Stimulated activated CD8-positive, alpha-beta memory T cell treated with anti-CD3 and anti-CD28 coated beads, Interleukin-7, amount 100 ng/mL, for 4 hours (primary cell): ENCODE measurements at places on chromosomes 6 and 20.
A peak's percentile ranks its signal among the peaks of the same experiment; 100 is the strongest.

GRCh38 chr6:105799056-105799455 is 287.1 kb upstream of the PRDM1 start:
- no peak for DNase-seq

DNA sequence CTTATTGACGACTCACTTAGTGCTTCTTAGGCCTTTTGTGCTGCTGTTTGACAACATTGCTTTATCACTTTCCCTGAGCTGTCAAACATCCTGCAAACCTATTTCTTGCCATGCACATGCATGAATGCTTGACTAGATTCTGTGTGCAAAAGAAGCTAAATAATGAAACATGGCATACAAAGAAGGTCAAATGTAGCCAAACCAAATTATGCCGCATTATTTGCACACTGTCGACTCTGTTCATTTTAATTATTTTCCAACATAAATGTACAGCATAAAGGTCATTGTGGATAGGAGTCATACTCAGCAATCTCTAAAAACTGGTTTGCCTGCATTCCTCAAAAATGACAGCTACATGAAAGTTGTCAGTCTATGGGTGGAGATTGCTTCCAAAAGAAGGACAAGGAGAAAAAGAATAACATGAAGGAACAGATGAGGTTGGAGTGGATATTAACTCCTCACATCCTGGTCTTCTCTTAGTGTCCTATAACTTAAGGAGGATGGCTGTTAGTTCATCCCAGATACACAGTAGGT is 123.1 kb upstream of the STXBP5 start:
- DNase-seq = no peak

DNA sequence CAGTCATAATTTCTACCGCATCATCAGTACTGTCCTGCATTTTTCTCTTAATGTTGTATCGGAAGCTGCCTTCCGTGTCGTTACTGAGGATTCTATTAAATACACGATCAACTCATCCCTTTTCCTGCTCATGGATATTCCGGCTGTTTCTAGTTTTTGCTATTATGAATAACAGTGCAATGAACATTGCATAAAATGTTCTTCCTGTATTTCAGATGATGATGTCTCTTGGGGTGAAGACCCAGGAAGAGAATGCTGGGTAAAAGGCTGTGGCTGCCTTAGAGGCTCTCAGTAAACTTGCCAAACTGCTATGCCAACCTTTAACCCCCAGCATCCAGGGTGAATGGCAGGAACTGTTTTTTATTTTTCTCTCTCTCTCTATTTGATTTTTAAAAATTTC is 24.1 kb upstream of the EPB41L1 start:
- DNase-seq = no peak

GRCh38 chr6:75874224-75874623 is 125.2 kb downstream of the MYO6 start:
- DNase-seq = no peak

DNA sequence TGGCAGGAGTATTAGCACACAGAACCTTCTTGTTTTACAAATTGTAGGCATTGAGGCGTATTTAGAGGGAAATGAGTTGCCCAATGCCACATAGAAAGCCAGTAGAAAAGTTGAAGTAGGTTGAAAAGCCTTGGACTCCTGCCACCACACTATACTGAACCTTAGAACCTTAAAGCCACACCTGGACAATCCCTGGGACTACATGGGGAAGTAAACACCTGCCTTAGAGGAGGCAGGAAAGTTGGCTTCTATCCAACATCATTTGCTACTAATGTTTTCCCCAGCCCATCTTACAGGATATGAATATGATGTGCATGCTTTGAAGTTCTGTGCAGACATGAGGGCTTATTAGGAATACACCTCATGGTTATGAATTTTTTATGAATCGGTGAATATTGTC is 5.3 kb upstream of the EPPIN start:
- no peak for DNase-seq

- no peak for DNase-seq
These were observed 18.6 kb downstream of the SUN5 start for GRCh38 chr20:32985596-32985995.

- DNase-seq = no peak
These were observed 39.9 kb downstream of the MYO6 start for GRCh38 chr6:75788894-75789293.

DNA sequence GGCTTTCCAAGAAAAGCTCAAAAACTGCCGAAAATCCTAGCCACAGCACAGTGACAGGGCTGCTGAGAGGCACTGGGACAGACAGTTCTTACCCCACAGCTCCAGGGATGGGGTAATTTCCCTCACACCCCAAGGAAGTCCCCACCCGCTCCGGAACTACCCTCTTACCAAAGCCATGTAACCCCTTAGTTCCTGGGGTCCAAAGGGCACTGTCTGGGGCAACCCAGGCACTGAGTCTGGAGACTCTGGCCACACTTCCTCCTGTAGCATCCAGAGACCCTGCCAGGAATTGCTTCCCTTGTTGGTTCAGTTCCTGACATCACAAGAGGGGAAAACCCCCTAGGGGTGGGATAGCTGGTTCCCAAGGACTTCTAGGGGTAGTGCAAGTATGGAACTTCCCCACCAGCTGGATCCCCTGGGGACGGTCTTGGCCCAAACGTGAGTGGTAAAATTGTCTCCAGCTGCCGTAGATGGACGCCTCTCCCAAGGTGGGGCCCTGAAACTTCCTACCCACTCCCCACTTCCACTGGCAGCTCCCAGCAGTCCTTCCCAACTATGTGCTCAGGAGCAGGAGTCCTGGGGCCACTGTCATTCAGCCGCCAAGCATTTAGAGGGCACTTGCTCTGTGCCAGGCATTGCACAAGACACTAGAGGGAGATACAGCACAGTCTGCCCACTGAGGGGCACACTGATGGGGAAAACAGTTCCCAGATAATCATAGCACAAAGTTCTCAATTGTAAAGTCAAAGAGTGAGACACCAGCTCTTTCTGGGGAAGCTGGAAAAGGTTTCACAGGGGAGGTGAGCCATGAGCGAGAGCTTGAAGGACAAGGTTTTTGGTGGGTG is 17.2 kb upstream of the HCK start:
- DNase-seq = no peak

- DNase-seq = peak; percentile 28
These were observed 84.9 kb downstream of the FBXO5 start for GRCh38 chr6:152897807-152898399.

DNA sequence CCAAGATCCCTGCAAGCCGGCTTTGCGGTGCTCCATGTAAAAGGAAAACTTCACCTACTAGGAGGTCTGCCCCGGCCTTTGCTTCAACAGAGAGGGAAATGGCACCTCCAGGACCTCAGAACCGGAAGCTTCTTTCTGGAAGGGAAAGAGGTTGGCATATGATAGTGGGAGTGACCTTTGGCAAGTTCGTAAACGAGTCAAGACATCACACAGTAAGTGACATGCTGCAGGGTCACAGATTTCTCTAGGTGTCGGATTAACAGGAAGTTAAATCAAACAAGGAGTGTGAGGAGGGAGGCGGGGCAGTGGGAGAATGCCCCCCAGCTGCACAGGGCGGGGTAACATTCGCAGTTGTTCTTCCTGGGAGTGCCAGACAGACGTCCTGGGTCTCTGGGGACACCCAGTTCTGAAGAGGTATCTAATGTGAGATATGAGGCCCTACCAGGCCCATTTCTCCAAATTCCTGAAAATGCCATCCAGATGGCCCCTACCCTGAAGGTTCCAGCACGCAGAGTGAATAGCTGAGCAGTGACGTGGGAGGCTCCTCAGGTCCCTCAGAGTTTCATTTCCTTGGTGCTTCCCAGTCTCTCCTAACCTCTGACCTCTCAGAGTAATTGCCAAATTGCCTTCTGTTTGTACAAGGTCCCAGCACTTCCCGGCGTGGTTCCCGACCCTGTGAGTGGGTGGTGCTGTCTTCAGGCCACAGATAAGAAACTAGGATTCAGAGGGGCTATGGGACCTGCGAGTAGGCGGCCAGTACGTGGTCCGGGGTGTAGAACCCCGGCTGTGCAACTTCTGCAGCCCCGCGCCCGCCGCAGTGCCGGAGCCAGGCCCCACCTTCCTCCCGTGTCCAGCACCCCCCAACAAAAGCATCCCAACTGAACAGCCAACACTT is 1.9 kb downstream of the RRBP1 start:
- peak; percentile 18 for DNase-seq

DNA sequence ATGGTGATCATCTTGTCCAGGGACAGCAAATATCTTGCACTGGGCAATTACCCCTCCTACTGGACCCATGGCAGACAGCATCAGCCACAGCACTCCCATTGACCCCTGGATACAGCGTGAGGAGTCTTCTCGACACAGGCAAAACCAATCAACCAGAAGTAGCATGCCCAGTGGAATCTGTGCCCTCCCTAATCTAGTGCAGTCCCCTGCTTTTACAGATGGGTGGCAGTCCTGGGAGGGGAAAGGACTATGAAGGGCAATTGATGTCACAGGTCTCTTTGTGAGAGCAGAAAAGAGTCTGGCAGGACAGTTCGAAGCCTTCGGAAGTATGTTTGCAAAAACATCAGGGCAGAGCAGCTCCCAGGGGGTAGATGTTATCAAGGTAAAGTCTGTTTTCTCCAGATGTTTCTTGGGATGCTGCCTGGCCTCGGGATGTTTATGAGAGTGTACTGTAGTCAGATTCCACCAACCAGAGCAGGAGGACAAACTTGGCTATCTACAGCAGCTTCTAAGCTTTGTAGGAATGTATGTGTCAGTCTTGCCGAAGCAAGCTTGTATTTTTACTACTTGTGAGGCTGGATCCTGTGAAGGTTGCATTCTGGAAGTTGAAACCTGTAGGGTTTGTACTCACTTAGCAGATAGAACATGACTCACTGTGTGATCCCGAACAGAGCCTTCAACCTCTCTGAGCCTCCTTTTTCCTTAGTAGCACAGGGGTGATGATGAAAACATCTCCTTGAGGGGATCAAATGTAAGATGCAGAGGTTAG is 63.0 kb upstream of the MYL9 start:
- no peak for DNase-seq

DNA sequence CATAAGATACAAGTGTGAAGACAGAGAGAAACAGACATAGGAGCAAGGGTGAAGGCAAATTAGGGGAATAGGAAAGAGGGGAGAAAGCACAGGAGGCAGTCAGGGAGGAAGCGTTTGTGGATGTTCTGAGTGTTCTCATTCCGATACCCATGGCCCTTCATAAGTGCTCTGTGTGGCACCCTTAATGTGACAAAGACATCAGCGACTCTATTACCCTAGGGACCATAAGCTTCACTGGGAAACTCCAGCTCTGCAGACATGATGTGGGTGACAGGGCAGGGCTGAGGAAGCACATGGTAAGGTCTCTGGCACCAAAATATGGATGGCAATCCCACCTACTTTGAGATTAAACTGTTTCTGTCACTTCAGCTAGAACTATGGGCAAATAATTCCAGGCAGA is 33.0 kb downstream of the F13A1 start:
- no peak for DNase-seq

GRCh38 chr6:90478789-90479602 is 107.9 kb downstream of the MAP3K7 start:
- DNase-seq = peak; percentile 87

GRCh38 chr6:43971776-43972126 is 155.5 kb downstream of the MRPL14 start:
- no peak for DNase-seq

- no peak for DNase-seq
These were observed 15.9 kb upstream of the ADGB start for GRCh38 chr6:146582857-146583256.

GRCh38 chr6:118146584-118146983 is 239.5 kb downstream of the SLC35F1 start:
- DNase-seq = no peak

GRCh38 chr6:71513036-71513435 is 224.4 kb downstream of the OGFRL1 start:
- no peak for DNase-seq

DNA sequence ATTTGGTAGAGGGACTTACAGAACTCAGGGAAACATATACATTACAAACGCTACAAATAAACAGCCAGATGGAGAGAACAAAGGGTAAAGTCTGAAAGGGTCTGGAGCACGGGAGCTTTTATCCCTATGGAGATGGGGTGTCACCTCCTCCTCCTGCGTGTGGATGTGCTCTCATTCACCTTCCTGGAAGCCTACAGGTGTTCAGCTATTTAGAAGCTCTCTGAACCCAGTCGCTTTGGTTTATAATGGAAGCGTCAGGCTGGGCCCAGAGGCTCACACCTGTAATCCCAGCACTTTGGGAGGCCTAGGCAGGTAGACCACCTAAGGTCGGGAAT is 17.7 kb upstream of the ITCH start:
- DNase-seq = no peak

DNA sequence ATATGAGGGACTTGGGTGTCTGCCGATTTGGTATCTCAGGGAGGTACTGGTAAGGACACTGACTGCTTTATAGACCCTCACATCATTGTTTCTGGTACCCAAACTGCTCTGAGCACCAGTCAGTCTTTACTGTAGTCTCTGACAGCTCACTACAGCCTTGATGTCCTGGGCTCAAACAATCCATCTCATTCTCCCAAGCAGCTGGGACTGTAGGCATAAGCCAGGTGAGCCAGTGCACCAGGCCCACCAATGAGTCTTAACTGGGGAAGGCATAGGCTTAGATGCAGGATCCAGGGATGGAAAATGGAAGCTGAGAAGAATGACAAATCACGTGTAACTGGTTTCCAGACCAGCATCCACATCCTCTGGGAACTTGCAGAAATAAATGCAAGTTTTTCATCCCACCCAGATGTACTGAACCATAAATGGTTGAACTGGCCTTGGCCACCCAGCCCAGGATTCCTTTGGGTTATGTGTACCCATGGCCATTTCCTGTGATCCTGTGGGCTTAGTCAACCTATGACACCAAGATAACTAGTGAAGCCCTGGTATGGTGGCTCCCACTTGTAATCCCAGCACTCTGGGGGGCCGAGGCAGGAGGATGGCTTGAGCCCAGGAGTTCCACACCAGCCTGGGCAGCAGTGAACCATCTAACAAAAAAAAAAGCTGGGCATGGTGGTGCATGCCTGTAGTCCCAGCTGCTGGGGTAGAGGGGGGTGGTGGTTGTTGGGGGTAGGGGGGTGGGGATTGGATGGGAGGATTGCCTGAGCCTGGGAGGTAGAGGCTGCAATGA is 5.8 kb downstream of the TUBB start:
- no peak for DNase-seq

- no peak for DNase-seq
These were observed 16.3 kb downstream of the RRBP1 start for GRCh38 chr20:17665756-17666155.

DNA sequence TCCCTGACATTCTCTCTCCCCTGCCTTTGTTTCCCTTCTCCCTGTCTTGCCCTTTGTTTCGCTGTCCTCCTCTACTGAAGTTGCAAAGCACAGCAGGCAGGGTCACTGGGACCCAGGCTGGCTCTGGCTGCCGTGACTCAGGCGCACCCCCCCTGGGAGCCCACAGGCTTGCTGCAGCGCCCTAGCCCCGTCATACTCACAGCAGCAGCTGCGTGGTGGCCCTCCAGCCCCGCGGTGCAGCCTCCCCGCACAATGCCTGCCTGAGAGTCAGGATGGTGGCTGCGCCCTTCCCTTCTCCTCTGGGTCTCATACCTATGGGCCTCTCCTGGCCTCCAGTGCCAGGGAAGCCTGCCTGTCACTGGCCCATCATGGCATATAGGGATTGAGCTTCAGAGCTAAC is 41.7 kb downstream of the TXNDC5 start:
- DNase-seq = no peak
